ENCODE measurements at places on chromosomes 4 and X. TPM values are rescaled to one million over a fixed set of nuclear protein-coding genes. Genes with fewer than 3 reads are reported as not detected.
A peak's percentile ranks its signal among the peaks of the same experiment; 100 is the strongest.

FAM90A26 gene
- not detected for total RNA-seq

KLB gene
- total RNA-seq: 0.08 TPM

SPP1 gene
- 11.3 TPM for total RNA-seq

CT55 gene
- total RNA-seq: not detected

LRCH2 gene
- total RNA-seq: 7.4 TPM

STAP1 gene
- 0.65 TPM for total RNA-seq

JADE1 gene
- total RNA-seq: 56.8 TPM

BTK gene
- total RNA-seq: 7.9 TPM

NDNF gene
- 26.3 TPM for total RNA-seq

- DNase-seq: no peak
Observed at GRCh38 chr4:37220685-37221084, 23.9 kb upstream of the NWD2 start.

DNA sequence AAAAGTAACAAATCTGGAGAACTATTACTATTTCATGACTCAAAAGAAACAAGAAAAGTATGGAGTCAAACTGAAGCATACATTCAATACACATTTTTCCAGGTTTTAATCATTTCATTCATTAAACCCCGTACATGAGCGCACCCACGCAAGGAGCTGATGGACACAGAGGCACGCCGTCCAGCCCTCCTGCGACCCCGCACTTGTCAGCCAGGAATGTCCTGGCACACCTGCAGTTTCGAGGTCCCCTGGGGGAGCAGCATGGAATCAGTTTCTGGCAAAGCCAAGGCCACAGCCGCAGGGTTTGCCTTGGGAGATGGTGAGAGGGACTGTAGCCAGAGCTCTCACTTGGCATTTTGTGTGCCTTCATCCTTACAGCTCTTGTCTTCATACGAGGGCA lies 12.8 kb upstream of the SLC2A9 start:
- DNase-seq: no peak

DNA sequence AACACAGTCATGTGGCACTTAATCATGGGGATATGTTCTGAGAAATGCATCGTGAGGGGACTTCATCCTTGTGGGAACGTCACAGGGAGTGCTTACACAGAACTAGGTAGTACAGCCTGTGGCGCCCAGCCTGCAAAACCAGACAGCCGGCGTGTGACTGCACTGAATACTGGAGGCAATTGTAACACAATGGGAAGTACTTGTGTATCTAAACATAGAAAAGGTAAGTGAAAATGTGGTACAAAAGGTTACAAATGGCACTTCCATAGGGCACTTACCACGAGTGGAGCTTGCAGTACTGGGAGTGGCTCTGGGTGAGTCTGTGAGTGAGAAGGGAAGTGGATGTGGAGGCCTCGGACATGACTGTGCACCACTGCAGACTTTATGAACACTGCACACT lies 5.2 kb downstream of the TLR3 start:
- DNase-seq: no peak

DNA sequence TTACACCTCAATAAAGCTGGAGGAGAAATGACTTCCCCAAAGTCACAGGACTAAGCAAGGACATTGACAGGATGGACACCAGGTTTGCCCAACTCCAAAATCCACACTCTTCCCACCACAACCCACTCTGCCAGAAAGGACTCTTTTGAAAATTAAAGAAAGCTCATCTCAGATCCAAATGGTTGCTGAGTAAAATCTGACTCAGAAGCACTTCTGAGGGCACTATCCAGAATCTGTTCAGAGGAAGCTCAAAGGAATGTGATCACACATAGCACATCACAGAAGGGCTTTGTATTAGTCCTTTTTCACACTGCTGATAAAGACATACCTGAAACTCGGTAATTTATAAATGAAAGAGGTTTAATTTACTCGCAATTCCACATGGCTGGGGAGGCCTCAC lies 155.5 kb downstream of the RAB28 start:
- DNase-seq: no peak

- no peak for DNase-seq
Observed at GRCh38 chr4:122329876-122330565, 48.8 kb upstream of the ADAD1 start.

GRCh38 chrX:11267425-11267824 lies 25.8 kb upstream of the AMELX start:
- no peak for DNase-seq

- no peak for DNase-seq
Observed at GRCh38 chrX:136600059-136600458, 47.9 kb upstream of the CD40LG start.

DNA sequence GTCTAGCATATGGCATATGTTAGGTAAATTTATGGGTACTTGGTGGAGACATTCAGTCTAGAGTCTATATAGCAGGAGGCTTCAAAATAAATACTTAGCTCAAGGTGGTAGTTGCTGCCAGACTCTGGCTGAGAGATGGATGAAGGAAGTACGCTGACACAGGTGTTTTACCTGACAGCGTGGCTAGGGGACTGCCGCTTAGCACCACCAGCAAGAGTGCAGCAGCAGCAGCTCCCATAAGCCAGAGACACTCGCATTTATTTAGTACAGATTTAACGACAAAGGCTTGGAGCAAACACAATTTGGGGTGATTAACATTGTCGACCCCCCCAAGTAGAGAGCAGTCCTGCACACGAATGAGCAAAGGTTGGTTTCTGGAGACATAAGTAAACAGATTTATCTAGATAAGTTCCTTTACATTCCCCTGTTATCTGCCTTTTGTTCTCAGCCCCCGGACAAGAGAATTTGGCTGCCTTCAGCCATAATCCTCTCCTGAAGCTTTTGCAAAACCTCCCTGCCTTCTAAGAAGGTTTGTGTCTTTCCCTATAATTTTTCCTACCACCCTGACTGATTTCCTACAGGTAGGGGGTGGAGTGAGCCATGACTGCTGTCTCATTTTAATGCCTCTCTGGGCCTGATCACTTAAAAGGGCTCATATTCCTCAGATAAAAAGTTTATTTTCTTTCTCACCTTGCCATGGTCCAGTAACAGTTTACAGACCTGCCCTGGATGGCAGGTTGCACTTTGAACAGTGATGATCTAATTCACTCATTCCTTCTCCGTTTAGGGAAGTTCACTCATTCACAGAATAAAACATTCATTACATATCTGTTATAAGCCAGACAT lies 64.6 kb downstream of the RHOH start:
- no peak for DNase-seq

- no peak for DNase-seq
Observed at GRCh38 chr4:135732448-135732847, 1530.9 kb upstream of the PABPC4L start.

- DNase-seq: no peak
Observed at GRCh38 chr4:133394971-133395627, 246.0 kb downstream of the PCDH10 start.

- peak; percentile 84 for DNase-seq
Observed at GRCh38 chrX:104165894-104166734, at the start of gene FAM199X. Gene FAM199X (plus strand): TSS chrX:104166453. CDS start chrX:104166786, 333 bp downstream.

DNA sequence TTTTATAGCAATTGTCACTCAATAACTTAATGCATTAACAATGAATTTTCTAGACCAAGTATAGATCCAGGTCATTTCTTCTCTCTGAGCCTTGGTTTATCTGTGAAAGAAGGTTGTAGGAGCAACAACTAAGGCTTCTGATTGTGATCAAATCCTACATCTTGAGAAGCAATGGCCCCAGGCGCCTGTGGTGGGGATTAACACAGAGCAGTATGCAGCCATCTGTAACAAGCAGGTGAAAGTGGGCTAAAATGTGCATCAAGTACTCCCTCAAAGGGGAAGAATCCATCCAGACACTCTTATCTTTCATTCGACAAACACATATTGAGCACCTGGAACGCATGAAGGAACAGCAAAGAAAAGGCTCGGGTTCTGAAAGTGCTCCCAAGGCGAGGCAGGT lies 19.1 kb upstream of the SETD7 start:
- no peak for DNase-seq

- DNase-seq: no peak
Observed at GRCh38 chr4:79764120-79764519, 308.9 kb downstream of the ANTXR2 start.

- no peak for DNase-seq
Observed at GRCh38 chr4:8688041-8688907, 95.7 kb downstream of the CPZ start.

GRCh38 chrX:17682259-17682658 lies 55.0 kb upstream of the SCML1 start:
- no peak for DNase-seq

GRCh38 chr4:142271832-142272231 lies 574.3 kb downstream of the INPP4B start:
- DNase-seq: no peak

DNA sequence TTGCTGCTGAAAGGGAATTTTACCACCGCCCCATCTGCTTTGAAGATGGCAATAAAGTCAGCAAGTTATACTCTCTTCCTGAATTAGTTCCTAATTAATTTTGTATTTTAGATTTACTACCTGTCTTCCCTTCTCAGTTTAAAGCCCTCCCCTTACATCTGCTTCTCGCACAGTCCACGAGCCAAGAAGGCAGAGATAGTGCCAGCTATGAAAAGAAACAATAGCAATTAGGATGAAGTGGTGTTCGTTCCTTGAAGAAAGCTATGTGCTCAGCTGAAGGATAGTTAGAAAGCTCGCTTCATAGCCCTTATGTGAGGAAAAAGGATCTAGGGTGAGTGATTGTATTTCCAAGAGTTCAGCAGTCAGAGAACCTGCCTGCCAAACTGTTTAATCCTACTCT lies 1678.8 kb upstream of the TENM3 start:
- DNase-seq: no peak

DNA sequence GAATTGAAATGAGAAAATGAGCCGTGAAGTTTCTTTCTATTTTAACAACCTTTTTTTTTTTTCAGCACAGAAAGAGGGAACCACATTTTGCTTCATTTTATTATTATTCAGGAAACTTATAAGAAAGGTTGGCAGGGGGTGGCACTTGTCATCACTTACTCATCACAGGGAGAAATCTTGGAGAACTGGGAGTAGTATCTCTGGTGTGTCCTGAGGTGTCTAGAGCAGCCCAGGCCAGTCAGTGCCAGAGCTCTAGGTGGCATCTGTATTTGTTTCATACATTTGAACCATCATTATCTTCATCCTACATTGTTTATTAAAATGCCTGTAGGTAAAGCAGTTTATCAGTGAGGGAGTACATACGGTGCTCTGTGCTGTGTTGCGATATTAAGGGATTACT lies 43.8 kb upstream of the ARHGAP24 start:
- DNase-seq: no peak

- DNase-seq: no peak
Observed at GRCh38 chr4:91596718-91597117, 707.0 kb upstream of the GRID2 start.

DNA sequence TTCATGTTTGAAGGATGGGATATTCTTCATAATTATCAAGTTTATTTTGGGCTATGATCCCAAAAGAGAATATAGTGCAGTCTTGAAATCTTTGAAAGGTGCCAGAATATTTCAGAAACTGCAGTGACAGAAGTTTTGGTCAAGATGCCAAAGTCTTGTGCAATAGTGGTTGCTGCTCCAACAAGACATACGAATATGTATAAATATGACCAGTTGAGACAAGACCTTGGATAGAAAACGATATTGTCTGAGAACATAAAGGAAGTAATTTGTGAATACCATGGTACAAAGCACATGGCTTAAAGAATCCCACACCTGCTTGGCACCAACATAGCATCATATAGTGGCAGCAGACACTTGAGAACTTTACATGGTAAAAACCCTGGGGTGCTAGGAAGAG lies 48.6 kb upstream of the AMELX start:
- peak; percentile 53 for DNase-seq

DNA sequence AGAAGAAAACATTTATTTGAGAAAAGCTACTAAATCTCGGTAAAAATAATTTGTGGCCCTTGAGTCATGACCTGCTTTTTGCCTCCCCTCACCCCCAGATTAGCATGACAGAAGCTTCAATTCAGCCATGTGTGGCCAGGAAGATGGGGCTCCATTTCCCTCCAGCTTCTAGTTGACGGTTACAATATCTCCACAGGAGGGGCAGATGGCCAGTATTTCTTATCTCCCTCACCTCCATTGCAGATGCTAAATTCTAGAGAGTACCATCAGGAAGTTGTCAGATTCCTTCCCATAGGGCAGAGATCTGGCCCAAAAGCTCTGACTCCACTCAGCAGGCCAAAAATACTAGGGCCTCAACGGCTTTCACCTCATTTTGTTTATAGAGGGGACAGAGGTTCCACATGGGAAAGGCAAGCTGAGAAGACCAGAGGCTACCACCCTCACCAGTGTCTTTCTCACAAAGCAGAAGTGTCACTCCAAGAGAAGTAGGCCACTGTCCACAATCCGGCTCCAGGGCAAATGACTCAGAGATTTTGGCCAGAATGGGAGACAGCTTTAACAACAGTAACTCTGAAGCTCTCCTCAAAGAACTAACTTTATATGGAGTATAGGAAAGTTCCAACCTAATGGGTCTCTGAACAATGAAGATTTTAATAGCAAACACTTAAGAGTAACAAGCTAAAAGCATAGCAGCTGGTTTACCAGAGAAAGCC lies 108.3 kb downstream of the TBC1D19 start:
- no peak for DNase-seq

GRCh38 chrX:46319750-46320149 lies 225.5 kb downstream of the ZNF674 start:
- DNase-seq: no peak

- DNase-seq: no peak
Observed at GRCh38 chr4:54386693-54387092, 157.6 kb downstream of the PDGFRA start.

DNA sequence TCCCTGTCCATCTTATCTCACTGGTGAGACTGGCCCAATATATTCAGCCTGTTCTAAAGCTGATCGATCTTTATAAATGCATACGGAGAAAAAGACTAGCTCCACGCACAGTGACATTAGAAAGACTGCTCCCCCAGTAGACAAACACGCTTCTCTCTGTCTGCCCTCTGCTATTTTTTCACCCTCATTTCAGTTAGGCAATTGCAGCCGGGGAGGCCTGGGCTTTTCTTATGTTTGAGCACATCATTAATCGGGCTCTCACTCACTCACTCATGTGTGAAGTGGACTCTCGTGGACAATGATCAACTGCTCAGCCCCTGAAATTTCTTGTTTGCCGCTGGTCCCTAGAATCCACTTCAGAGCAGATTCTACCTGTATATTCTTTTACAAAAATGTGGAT lies 824.7 kb upstream of the TENM3 start:
- no peak for DNase-seq

- no peak for DNase-seq
Observed at GRCh38 chr4:128285085-128285997, 2.3 kb downstream of the PGRMC2 start.

DNA sequence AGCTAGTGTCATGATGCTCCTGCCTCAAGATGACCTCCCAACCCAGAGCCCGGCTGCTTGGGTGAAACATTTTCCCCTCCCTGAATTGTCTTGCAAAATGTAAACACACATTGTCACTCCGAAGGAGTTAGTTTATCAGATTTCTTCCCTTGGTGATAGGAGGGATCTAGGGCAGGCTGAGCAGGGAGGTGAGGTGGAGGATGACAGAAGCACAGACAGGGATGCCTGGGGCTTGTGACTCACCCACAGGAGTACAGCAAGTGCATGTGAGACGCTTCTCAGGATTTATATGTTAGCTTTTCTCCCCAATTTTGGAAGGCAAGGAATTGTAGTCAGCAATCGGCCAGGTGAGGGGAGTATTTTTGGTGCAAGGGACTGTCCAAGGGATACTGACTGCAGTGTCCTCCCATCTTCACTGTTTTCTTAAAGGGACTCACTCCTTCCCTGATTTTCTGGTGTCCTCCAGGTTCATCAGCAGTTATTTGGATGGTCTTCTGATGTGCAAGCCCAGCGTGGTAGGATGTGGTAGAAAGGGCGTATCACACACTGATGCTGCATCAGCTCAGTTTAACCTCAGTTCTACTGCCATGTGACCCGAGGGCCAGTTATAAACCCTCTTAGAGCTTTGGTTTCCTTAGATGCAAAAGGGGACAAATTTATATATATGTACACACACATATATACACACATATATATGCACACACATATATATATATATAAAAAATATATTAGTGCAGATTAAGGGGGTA lies 46.2 kb upstream of the IGFBP7 start:
- no peak for DNase-seq

All from ureter (tissue), 1 donor.